ENCODE measurements at places on chromosomes 2 and 18.

DNA sequence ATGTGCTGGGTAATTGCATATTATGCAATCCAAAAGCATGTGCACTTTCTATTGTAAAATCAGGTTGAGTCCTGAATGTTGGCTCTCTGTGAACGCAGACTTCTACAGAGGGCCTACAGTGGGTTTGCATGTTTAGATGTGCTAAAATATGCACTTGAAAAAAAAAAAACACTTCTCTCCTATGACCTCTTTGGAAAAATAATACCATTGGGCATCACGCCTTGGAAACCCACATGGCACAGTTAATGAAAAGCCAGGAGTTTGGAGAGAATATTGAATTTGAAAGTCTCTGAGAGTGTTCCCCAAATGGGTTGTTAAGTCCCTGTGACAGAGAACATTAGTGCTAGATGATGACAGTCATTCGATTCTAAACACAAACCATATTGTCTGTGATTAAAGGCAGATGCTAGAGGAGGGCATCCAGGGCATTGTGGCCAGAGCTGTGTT, 710.4 kb upstream of the PIK3C3 start:
- no peak for DNase-seq

DNA sequence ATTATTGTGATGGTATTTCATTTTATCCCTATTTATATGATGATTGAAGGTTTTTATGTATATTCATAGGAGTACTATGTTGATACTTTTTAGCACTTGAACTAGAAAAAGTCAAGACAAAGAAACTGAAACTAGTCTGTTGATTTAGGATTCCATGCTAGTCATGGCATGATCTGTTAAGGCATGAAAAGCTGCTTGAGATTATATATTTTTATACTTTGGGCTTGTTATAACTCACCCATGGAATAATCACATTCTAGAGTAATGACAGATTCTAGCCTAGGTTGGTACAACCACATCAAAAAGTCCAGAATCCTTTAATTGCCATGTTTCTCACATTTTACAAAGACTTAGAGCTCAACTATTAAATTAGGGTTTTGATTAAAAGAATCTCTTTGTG, 472.6 kb upstream of the CELF4 start:
- DNase-seq = no peak

DNA sequence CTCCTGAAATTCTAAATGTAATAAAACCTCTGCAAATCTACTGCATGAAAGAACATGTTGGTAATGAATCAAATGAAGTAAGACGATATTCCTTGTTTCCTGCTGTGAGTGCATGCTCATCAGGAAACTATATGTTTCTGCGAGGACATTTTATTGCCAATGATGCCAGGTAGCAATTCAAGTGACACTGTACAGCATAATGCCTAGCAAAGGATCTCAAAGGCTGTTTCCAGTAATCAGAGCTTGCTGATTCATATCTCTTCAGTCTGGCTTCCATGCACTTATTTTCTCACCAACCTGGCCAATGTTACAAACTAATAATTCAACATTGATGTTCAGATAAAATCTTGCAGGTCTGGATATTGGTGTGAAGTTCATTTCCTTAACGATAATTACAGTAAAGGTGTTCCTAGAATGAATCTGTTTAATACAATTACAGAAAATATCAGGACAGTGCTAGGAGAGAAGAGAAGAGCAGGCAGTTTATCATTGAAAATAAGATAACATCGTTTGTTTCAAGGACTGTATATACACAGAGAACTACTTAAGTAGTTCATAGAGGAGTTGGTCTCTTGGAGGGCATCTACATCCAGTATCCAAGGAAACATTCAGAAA, 568.5 kb upstream of the SOX11 start:
- DNase-seq = peak; percentile 36

DNA sequence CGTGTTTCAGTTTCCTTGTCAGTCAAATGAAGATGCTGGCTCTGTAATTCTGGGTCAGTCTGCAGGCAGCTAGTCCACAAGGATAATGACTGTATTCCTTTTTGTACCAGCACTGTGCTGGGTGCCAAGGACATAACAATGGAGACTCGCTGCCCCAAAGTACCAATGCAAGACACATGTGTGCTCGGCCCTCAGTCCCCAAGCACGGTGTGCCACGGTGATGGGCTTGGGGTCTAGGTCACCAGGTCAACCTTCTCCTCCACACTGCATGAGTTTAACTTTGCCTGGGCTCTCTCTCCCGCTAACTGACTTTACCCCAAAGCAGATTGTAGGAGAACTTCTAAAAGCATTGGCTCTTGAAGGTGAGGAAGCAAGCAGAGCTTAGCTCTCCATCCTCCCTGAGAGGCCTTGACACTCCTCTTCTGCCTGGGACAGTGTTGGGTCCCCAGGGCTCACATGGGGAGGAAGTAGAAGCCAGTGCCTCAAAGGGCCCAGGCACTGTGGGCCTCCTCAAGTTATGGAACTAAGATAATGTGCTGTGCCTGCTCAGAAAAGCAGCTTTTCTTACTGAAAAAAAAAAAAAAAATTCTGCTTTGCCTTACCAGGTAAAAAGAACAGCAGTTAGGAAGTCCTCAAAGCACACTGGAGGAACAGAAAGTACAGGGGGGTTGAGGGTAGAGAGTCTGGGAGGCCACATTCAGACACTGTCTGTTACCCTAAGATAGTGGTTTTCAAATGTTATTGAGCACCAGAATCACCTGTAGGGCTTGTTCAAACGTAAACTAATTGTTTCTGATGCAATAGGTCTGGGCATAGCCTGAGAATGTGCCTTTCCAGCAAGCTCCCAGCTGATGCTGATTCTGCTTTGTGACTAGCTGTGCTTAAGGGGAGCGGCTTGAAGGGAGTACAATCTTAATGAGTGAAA, 276.4 kb upstream of the CXCR4 start:
- DNase-seq = peak; percentile 4

GRCh38 chr2:233422050-233422639, 67.9 kb downstream of the DGKD start:
- peak; percentile 26 for DNase-seq

- no peak for DNase-seq
Observed at GRCh38 chr2:100820273-100820522, 259 bp downstream of the NPAS2 start.

- no peak for DNase-seq
Observed at GRCh38 chr18:68519336-68519735, 195.6 kb downstream of the TMX3 start.

GRCh38 chr2:105783972-105784371, 39.3 kb downstream of the NCK2 start:
- DNase-seq = no peak

DNA sequence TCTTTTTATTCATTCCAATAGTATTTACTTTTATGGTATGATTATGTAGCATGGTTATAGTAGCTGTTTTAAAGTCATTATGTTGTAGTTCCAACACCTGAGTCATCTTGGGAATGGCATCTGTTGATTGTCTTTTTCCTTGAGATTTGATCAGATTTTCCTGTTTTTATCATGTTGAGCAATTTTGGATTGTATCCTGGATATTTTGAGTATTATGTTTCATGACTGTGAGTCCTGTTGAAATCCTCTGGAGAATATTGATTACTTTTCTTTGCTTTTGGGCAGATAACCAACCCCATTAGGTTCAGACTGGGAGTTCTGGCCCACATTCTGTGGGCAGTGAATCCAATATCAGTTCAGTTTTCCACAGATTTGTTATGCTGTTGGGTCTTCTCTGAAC, 163.2 kb upstream of the SPRED2 start:
- DNase-seq = no peak

DNA sequence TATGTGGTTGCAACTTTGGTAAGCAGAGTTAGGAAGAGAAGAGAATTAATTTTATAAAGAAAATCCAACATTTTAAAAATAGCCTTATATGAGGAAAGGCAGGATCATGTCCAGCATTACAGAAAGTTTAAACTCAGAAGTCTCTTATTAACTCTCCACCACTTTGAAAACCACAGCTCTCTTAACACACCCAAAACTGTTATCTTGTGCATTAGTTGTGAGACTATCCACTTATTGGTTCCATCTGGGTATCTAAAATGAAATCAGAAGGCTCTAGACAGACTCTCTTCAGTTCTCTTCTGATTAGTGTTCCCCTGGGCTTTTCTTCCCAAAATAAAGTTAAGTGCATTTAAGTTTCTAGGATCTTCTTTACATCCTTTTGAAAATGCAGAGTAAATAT, 251.5 kb downstream of the TXNL1 start:
- DNase-seq = no peak

- DNase-seq = peak; percentile 6
Observed at GRCh38 chr2:134080386-134081089, 173.3 kb upstream of the MGAT5 start.

DNA sequence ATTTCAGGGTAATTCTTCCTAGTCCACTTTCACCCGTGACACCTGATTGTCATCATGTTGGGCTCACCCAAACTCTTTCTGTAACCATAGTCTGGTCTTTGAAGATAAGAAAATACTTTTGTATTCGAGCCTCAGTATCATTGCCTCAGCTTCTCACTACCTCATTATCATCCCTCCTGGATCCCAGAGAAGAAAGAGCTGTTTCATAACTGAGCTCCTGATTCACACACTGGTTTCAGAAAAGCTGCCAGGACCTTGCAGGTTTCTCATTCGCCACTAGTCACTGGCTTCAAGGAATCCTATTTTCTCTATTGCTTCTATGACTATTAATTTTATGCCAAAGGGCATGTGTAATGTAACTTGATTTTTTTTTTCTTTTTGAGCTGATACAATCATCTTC, 2.9 kb upstream of the CRIM1 start:
- DNase-seq = no peak

- DNase-seq = peak; percentile 16
Observed at GRCh38 chr2:7191932-7192331, 274.7 kb downstream of the RNF144A start.

GRCh38 chr2:196318517-196319377, 147.4 kb upstream of the STK17B start:
- DNase-seq = no peak

DNA sequence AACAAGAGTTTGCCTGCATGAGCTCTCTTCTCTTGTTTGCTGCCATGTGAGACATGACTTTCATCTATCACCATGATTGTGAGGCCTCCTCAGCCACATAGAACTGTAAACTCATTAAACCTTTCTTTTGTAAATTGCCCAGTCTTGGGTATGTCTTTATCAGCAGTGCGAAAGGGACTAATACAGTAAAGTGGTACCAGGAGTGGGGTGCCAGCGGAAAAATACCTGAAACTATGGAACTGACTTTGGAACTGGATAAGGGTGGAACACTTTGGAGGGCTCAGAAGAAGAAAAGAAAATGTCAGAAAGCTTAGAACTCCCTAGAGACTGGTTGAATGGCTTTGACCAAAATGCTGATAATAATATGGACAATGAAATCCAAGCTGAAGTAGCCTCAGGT, 260.9 kb downstream of the DSC3 start:
- DNase-seq = no peak

- peak; percentile 72 for DNase-seq
Observed at GRCh38 chr2:65366595-65367125, 65.7 kb downstream of the SPRED2 start.

- no peak for DNase-seq
Observed at GRCh38 chr2:5253263-5253662, 438.9 kb upstream of the SOX11 start.

- DNase-seq = peak; percentile 86
Observed at GRCh38 chr2:110126086-110126773, 10.6 kb upstream of the MALL start.

DNA sequence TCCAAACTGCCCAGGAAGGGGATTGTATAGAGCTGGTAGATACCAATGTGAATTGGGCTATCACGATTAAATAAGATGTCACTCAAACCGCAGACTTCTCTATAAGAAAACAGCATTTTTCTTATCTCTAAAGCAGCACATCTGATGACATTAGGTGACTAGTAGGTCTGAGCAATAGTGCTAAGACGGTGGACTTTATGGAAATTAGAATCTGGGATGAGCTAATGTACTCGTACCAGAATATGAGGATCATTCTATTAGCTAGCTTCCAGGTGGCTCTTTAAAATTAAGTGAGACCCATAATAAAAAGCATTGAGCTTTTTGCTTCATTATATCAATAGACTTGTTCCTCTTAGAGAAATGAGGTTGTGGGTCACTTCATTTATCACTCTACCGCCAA, 130.0 kb upstream of the MC4R start:
- DNase-seq = peak; percentile 24

GRCh38 chr18:29164020-29164706, 987.2 kb upstream of the CDH2 start:
- DNase-seq = peak; percentile 36

DNA sequence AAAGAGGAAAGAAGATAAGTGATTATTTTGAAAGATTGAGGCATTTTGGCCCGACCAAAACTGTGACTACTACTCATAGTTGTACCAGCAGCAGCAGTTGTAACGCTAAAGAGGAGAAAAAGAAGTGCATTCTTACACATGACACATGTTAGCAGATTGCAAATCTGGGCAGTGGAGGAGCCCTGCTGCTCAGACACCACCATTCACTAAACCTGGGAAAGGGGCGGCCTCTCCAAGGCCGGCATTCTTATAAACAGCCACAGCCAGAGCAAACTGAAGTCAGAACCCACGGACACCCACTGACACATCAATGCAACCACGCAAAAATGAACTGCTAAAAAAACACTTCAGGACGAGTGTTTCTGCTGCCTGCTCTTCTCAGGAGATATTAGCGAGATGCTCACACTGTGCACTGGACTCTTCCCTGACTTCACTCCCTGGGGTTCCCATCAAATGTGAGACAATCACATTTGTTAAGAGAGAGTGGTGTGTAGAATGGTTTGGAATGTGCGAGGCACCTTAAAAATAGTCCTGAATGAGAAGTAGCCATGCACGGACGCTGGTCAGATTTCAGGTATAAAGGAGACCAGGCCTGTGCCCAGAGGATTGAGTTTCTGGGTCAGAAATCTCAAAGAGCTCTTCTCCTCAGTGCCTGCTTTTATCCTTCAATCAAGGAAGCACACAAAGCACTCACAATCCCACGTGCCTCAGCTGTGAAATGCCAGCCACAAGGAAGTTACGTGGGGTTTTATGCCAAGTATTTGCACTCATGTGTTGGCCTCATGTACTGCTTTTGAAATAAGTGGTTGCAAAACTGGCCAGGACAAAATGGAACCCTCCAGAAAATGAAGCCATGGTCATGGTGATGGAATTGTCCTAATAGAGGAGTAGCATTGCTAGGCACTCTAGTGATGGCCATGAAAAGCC, 83.4 kb downstream of the MTCL1 start:
- DNase-seq = no peak

GRCh38 chr2:60522462-60522861, 31.0 kb downstream of the BCL11A start:
- no peak for DNase-seq

DNA sequence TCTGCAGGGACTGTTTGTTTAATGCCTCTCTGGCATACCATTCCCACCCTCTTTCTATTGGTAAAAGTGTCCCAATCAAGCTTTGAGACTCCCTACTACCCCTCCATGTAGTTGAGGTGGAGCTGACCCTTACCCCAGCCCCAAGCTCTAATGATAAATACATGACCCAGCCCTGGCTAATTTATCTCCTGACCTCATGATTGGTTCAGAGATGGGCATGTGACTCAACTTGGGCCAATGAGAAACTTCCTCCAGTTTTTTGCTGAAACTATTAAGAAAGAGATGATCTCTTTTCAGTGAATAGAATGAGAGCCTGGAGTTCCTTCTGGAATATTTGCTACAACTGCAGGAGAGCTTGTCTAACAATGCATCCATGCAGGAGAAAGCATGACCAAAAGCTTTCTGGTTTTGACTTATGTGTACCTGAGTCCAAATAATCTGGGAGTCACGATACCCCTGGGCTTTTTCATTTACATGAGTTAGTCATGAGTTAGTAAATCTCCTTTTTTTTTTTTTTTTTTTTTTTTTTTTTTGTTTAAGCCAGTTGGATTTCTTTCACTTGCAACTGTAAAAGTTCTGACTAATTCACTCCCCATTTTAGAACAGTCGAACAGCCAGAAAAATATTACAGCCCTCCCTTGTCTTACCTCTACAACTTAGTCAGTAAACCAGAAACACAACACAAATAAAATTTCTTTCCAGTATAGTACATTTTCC, 66.5 kb upstream of the TLK1 start:
- no peak for DNase-seq
